ENCODE measurements at places on chromosomes 1 and 21.

DNA sequence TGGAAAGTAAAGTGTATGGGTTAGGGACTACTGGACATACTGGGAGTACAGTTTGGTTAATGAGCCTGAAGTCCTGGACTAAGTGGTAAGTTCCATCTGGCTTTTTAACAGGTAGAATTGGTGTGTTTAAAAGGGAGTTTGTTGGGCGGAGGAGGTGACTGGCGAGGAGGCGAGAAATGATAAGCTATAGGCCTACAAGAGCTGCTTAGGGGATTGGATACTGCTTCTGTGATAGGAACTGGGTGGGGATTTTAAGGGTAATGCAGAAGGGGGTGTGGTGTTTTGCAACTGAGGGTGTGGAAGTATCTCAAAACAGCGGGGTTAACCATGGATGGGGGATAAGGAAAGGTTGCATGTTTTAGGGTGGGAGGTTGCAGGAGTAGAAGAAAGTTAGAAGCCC lies 3.5 kb downstream of the ERVH48-1 start:
- no peak for DNase-seq

GRCh38 chr1:156956333-156956732 lies 35.9 kb downstream of the LRRC71 start:
- no peak for DNase-seq

DNA sequence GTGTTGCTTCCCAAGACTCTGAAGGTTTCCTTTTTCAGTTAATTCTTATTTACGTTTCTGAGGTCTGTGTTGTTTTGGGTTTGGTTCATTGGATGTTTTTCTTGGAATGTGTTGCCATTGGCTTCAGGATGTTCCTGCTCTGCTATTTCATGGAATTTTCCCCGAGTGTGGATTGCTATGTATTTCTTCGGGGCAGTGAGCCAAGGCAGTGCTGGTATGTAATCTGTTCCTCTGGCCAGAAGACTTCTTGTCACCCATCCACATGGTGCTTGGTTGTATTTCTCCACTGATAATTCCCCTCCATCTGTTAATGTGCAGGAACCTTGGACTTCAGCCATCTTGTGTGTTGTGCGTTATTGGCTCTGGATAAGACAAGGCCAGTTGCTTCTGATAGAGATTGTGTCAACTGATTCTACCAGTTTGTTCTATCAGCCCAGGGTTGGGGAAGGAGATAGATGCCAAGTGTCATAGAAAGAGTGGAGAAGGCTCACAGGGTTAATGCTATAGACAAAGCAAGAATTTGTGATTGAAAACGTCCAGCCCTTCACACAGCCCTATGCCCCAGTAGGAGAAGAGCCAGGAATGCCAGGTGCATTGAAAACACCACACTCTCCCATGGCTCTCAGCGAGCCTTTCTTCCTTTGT lies 505.2 kb downstream of the PLPP3 start:
- no peak for DNase-seq

DNA sequence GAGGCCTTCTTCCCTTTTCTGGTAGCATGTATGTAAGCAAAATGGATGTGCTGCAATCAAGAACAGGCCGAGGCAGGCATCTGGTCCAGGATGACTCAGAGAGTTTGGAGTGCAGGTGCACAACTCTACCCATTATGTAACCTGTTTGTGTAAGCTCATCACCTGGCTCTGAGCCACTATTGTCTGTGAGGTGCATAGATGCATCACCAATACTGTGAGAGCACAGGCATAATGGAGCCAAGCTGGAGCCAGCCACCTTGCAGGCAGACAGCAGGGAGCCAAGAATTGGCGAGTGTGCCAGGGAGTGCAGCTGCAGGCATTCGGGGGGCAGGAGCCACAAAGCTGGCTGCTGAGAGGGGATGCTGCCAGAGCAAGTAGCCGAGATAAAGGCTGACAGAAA lies 549.9 kb upstream of the RGS18 start:
- no peak for DNase-seq

DNA sequence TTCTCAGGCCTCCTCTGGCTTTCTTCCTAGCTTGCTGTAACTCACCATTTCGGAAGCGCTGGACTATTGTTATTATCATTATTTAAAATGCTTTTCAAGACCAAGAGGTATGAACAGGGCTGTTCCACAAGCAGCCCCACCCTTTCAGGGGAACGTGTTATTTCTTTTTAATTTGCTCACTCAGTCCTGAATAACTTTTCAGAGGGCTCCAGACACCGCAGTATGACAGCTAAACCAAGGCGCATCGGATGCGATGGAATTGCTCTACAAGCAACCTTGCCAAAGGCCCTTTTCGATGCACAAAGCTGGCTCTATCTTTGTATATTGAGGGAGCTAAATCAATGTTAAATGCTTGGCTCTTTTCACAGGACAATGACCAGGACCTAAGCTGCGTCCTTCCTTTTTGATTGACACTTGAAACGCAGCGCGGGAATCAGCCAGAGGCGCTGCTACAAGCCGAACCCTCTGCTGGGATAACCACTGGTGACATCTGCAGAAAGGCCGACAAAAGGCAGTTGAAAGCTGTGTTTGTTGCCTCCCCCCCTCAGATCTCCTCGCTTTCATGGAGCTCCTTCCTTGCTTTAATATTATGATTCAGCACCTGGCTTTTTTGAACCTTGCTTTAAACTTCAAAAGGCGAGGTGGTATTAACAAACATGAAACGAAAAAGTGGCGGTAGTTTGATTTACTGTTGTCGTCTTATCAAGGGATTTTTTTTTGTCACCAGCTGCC lies 204.7 kb upstream of the PROX1 start:
- DNase-seq: no peak
